ENCODE measurements at places on chromosomes 6 and 20.
A peak's percentile ranks its signal among the peaks of the same experiment; 100 is the strongest.

GRCh38 chr20:25067102-25067987 is 9.4 kb upstream of the ACSS1 start:
- DNase-seq = no peak

- DNase-seq = no peak
These were observed 5.5 kb downstream of the BMP7 start for GRCh38 chr20:57260934-57261333.

DNA sequence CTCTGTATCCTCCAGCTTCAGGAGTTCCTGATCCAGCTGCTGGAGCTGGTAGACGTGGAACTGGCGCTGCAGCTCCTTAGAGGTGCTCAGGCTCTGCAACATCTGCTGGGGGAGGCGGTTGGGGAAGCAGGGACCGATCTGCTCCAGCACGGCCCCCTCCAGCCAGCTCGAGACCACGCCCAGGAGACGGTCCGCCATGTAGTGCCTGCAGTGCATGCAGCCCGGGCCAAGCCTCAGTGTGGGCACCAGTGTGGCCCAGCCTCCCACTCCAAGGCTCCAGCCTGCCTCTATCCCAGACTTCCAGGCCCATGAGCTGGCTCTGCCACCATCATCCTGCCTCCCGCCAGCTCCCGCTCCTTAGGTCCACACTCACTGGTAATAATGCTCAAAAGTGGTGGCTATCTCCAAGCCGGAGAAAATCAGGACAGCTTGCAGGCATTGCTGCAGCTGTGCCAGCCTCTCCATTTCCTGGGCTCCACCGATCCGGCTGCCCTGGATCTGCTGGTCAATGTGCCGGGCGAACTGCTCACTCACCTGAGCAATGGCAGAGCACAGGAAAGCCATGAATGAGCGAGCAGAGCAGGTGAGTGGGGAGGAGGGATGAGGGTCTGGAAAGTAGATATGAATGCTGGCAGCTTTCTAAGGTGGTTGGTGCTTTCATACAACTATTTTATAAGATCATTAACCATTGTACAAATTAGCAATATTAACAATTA is 13.0 kb downstream of the CUL7 start:
- no peak for DNase-seq

DNA sequence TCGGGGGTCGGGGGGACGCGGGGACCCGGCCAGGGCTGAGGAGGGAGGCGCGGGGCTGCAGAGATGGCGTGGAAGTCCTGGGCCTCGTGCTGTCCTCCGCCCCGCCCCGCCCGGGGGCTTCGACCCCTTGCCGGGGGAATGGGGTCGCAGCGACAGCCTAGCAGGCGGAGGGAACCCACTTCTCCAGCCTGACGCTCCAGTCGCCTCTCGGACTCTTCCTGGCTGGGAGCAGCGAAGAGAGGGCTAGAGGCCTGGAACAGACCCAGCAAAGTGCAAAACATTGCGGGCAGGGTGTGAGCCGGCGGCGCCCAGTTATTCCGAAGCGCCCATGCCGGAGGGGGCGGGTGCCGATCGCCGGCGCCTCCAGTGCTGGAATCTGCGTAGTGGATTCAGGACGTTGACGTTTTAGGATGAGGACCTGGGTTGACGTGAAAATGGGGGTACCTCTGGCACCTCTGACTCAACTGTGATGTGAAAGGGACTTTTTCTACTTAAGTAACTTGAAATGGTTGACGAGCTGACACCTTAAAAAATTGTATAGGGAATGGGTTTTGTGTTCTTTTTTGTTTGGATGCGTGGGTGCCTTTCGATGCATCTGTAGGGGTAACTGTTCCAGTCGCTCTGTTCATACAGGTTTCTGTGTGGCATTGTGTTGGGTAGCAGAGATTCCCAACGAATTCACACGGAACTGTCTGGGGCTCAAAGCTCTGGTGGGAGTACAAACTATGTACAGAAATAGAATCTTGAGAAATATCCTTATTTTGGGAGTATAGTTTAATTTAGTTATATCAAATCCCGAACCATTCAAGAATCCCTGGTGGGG is 1.4 kb downstream of the SLC35F1 start:
- DNase-seq = no peak

GRCh38 chr20:19047040-19047950 is 165.1 kb upstream of the SLC24A3 start:
- DNase-seq = no peak

DNA sequence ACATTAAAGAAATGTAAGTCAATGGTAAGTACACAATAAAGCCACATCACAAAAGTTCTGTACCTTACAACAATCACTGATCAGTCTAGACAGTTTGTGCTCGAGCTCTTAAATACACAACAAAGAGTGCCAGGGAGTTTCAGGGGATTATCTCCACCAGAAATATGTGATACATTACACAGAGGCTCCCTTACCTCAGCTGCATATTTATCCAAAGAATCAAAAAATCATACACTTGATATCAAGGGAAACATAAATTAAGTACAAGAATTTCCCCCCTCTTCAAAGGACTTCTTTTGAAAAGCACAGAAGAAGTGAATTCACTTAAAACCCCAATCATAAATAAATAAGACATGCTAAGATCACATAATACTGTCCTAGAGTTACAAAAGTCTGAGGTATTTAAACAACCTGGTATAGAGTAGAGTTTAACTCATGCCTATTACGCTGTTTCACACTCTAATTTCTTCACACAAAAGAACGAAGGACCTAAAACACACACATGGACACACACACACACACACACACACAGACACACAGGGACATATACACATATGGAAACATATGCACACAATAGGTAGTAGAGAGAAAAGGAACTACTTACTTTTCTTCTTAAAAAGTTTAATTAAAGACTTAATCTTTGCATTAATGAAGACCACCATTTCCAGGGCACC is 528 bp downstream of the NHSL1 start:
- no peak for DNase-seq

DNA sequence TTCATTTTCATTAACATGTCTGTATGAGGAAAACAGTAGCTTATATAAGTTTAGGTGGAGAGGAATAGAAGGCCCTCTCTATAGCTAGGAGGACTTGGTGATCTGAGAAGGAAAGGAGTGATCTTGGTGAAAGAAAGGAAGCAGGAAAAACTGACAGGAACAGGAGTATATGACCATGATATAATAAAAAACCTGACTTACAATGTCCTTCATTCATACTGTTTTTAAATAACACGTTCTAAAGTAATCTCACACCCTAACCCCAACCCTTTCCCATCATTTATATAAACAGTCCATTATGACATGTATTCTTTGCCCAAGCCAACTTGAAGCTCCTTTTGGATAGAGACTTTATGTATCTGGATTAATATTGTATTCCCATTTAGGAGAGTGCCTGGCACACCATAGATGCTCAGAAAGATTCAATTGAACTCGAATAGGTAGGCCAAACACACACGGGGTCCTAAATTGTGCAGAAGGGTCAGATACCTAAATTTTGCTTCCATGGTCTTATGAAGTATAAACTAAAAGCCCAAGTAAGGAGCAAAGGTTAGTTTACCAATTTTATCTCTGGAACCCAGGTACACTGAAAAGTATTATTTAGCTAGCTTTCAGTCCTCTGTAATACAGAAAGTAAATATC is 75.9 kb downstream of the OR2B2 start:
- DNase-seq = no peak

- no peak for DNase-seq
These were observed 4.9 kb downstream of the CENPQ start for GRCh38 chr6:49468042-49468441.

DNA sequence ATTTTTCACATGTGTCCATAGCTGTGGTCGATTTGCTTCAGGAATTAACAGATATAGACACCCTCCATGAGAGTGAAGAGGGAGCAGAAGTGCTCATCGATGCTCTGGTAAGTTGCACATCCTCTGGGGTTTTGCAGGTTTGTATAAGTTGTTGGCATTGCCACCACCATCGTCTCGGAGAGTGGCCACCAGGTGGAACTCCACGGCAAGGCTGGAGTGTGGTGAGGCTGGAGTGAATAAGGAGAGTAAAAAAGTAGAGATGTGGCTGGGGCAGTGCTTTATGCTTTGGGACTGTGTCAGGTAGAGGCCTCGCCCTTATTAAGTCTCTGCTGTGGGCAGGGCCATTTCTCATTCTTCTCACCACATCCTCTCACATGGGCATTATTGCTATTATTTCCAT is 63.7 kb downstream of the CTNNBL1 start:
- DNase-seq = no peak

GRCh38 chr6:154428897-154429296 is 72.3 kb upstream of the IPCEF1 start:
- no peak for DNase-seq

- DNase-seq = no peak
These were observed 435 bp downstream of the PTCRA start for GRCh38 chr6:42916288-42916687.

DNA sequence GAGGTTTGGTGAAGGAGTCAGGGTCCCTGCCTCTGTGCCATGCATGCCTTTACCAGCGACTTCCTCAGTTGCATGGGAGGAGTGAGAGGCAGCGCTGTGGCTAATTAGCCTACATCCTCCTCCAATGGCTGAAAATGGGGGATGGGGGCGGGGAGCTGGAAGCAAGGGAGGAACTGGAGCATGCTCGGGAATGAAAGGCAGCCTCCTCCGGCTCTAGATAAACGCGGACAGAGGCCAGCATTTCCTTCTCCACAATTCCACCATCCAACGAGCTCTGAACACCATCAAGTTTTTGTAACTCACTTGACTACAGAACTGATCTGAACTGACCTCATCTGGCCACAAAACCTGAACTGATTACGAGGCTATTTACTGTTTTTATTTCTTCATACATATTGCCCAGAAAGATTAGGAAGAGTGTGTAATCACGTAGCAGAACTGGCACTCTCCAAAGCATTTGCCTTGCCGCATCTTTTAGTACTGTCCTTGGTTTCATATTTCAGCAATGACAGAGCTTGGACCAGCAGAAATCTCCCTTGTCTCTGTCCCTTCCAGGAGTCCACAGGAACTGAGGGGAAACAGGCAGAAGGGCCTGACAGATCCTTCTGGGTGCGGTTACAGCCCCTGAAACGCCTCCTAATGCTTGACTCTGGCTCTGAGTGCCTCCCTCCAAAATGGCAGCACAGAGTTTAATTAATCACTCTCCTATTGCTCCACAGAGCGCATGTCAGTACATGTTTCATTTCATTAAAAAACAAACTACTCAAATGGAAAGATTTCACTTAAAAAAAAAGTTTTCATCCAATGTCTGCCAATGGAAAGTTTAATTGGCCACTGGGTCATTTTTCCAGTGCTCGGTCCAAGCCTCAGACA is 58.2 kb upstream of the TRAF3IP2 start:
- no peak for DNase-seq

GRCh38 chr20:2421247-2421646 is 40.5 kb downstream of the TGM6 start:
- DNase-seq = no peak

DNA sequence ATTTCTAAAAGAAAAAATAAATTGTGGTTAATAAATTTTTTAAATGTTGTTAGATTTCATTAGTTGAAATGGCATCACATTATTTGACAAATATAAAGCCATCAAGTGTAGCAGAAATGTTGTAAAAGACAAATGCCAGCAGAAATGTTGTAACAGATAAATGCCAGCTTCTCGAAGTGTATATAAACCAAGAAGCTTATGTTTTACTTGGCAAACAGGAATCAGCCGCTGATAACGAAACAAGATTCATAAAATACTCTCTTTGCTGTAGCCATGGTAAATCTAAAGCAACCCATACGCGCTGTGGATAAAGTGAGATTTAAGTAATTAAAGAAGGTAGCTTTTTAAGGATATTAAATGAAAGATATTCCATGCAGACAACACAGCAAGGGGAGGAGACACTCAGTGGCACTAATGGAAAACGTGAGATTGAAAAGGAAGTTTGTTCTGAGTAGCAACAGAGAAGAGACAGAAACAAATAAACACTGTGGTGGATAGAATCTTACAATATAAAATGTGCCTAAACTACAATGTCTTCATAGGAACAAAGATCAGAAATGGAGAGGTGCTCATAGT is 29.6 kb downstream of the BTBD9 start:
- no peak for DNase-seq

DNA sequence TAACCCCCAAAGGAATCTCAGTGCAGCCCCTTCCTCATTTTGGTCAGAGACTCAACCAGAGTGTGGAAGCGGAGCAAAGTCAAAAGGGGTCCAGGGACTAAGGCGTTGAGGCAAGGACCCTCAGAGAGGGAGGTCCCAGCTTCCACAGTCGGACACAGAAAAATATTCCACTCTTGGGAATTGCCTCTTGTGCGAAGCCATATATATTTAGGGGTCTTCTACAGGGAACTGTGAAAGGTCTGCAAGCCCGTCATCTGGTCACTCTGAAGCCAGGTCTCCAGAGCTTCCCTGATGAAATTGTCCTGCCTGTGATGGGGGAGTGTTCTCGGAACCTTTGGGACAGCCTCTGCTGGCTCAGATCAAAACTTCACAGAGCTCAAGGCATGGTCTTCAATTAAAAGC is 160.8 kb downstream of the TBXT start:
- no peak for DNase-seq

- peak; percentile 55 for DNase-seq
These were observed 60.0 kb downstream of the PTPN1 start for GRCh38 chr20:50569864-50570836.

DNA sequence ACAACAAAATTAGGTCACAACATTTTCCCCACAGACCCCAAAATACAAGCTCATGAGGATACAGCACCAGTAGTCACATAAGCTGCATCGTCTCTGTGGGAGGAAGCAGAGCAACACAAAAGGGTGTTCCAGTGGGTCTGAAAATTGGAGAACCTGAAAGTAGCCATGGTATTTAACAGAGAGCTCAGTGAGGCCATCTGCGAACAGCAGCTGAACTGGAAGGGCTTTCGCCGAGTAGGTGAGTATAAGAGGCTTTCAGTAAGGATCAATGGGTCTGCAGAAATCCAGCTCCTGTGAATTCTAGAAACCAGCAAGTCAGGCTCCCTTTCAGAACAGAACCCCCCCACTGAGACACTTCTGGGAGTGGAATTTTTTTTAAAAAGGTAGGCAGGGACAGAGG is 120.0 kb upstream of the RREB1 start:
- no peak for DNase-seq

DNA sequence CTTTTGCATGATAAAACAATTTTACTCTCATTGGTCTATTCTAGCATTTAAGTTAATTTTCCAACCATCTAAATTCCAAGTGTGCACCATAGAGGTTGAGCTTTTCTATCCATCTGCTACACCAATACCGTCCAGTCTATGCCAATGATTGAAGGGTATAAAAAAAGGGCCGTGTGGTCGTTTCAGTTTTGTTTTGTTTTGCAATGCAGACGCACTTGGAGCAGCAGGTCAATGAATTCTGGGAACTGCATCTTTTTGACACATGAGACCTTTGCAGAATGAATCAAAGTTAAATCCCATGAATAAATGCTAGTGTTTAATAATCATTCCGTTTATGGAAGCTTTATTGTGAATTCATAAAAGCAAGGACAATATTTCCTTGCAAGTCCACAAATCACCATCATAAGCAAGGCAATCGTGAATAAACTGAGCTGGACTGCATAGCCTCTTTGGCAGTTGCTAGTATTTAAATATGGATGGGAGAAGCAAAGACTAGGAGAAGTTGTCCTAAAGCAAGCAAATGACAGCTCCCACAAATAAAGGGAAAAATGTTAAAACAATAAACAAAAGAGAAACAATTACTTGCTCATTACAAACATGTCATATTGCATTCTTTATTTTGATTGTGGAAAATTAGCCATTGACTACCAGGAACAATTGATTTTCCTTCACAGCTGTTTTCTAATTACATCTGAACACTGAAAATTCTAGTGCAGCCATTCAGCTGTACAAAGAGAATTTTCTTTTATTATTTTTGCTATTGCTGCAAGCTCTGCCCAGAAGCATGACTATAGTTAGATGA is 649.7 kb upstream of the GJE1 start:
- DNase-seq = no peak
